NCI-H1105 (cell line): ENCODE measurements at places on chromosomes 4 and X.
A peak's percentile ranks its signal among the peaks of the same experiment; 100 is the strongest.

GRCh38 chr4:119300101-119300978 is 21.6 kb downstream of the FABP2 start:
- no peak for DNase-seq

DNA sequence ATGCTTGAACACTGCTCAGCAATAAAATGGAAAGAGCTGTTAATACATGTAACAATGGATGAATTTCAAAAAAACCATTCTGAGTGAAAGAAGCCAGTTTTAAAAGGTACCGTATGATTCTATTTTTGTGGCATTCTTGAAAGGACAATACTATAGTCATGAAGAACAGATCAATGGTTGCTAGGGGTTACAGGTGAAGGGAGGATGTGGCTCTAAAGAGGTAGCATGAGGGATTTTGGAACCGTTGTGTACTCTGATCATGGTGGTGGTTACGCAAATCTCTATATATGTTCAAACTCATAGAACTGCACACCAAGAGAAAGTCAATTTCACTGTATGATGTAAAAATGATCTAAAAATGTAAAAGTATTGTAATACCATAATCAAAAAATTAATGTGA is 40.0 kb upstream of the CTAG2 start:
- no peak for DNase-seq

DNA sequence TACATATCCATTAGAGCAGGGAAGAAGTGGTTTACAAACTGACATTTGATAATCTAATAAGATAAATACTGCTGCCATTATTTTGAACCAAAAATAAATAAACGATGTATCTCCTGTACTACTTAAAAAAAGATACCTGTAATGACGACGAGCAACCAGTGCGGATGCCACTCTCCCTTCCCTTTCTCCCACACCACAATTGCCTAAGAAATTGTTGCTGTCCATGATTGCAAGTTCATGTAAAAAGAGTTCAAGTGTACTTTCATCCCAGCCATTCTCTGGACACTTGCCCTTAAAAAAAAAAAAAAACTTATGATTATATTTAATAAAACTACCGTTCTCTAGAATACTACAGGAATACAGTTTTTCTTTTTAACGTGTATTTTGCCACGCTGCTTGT is 1.4 kb downstream of the SEPSECS start:
- DNase-seq, result no peak

DNA sequence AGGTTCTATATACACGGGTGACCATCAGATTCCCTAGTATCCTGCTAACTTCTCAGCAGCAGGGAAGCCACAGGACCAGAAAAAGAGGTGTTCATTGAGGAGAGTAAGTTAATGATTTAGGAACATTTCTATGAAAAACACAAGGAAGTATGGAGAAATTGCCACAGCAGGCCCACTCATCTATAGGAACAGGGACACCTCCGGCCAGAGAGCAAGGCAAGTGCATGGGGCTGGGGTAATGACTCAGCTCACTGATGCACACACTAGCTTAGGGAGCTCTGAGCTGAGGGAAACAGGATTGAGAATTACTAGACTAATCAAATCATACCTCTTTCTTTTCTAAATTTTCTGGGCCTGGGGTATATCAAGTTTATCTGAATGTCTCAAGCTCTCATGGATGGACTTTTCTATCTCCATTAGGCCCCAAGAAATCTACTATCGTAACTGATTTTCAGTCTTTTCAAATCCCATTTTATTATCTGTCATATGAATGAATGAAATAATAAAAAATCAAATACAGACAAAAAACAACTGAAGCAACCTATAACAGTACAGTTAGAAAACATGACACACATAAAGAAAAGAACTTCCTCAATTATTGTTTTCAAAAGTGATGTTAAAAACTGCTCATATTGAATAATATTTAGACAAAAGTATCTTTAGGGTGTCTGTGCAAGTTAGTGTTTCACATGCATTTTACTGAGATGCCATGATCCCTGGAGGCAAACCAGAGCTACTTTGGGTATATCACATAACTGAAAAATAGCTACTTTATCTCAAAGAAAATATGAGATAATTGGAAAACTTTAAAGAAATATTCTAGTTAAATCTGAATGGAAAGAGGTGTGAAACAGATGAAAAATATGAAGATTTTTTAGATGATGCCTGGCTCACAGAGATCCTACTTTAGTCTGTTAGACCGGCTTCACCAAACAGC is 89.8 kb downstream of the FBXO8 start:
- no peak for DNase-seq

DNA sequence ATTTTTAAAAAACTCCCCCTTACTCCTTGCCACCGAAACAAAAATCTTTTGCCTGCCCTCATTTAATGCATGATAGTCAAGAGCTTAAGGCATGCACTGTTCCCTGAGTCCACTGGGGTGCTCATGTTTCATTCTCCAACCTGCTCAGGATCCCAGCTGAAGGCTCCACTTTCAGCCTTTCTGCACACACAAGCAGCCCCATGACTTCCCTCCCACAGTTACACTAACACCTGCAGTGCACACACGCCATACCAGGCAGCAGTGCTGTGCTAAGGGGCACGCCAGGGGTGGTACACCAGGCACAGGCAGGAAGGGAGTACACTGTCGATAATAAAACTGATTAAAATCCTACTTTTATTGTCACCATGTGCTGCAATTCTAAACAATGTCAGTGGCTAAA is 385.2 kb downstream of the BMPR1B start:
- no peak for DNase-seq

GRCh38 chr4:123838474-123838873 is 441.9 kb downstream of the SPRY1 start:
- DNase-seq, result no peak

GRCh38 chrX:133415276-133416105 is at the start of gene GPC4:
Gene GPC4 (minus strand): TSS chrX:133415489. CDS start chrX:133414965, 524 bp downstream.
- peak; percentile 16 for DNase-seq

DNA sequence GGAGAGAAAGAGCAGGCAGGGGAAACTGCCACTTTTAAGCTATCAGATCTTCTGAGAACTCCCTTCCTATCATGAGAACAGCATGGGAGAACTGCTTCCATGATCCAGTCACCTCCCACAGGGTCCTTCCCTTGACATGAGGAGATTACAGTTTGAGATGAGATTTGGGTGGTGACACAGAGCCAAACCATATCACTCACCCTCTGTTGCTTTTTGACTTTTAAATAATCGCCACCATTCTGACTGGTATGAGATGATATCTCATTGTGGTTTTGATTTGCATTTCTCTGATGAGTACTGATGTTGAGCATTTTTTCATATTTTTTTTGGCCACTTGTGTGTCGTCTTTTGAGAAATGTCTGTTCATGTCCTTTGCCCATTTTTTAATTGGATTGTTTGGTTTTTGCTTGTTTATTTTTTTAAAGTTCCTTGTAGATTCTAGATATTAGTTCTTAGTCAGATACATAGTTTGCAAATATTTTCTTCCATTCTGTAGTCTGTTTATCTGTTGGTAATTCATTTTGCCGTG is 6.5 kb upstream of the PAQR3 start:
- DNase-seq, result no peak

- no peak for DNase-seq
These were observed 24.0 kb downstream of the CYTL1 start for GRCh38 chr4:4995103-4995907.

- no peak for DNase-seq
These were observed 143.0 kb downstream of the TSPAN5 start for GRCh38 chr4:98515470-98515809.

- DNase-seq, result no peak
These were observed 18.0 kb upstream of the WWC2 start for GRCh38 chr4:183081116-183081469.
